ENCODE measurements at places on chromosomes 1 and 21.

DNA sequence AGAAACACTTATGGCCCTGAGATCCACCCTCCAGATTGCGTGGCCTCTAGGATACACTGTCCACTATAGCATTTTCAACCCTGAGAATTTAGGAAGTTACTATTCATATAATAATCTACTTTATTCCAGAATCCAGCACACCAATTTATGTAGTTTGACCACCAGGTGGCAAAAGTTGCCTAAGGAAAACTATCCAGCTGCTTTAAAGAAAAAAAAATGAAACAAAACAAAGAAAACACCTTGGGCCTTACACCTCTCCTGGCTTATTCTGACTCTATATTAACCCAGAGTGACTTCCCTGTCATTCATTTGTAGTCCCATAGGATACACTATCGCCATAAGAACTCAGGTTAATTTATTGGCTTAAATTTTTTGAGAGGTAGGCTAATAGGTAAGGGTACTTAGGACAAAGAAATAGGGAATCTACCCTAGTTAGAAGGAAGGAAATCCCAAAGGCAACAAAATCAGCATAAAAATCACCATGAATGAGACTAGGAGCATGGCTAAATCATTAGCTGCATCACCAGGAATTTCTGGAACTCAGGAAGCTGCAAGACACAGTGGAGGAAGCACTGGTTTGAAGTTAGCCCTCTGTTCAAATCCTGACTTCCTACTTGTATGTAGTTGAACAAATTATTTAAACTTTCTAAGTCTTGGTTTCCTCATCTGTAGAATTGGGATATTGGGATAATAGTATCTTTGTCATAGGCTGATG is 107.5 kb downstream of the SPAG17 start:
- H3K36me3 ChIP-seq, result no peaks in the 10 kb centered on the region
- no peaks in the 10 kb centered on the region for H3K27me3 ChIP-seq
- H3K4me1 ChIP-seq, result peaks cover 10% of the 10 kb centered on the region
- no peak overlapping the region for H3K27ac ChIP-seq
- H3K4me3 ChIP-seq, result no peak overlapping the region

- no peaks in the 10 kb centered on the region for H3K27me3 ChIP-seq
- H3K27ac ChIP-seq, result no peak overlapping the region
- DNase-seq, result no peak
- H3K4me3 ChIP-seq, result no peak overlapping the region
These were observed 111.3 kb downstream of the TGFB2 start for GRCh38 chr1:218456444-218456843.

GRCh38 chr1:95304803-95305202 is 70.8 kb downstream of the RWDD3 start:
- H3K36me3 ChIP-seq, result no peaks in the 10 kb centered on the region
- no peak overlapping the region for H3K27ac ChIP-seq
- peaks cover 8% of the 10 kb centered on the region for H3K4me1 ChIP-seq
- no peak overlapping the region for H3K4me3 ChIP-seq

GRCh38 chr1:48492392-48492791 is 20.4 kb upstream of the SPATA6 start:
- peaks cover 35% of the 10 kb centered on the region for H3K4me1 ChIP-seq
- DNase-seq, result no peak
- H3K36me3 ChIP-seq, result no peaks in the 10 kb centered on the region
- H3K27ac ChIP-seq, result peak overlapping the region; percentile 12

GRCh38 chr1:235697508-235697907 is 47.9 kb upstream of the GNG4 start:
- DNase-seq, result no peak
- no peaks in the 10 kb centered on the region for H3K27me3 ChIP-seq
- H3K36me3 ChIP-seq, result peaks cover 9% of the 10 kb centered on the region
- no peaks in the 10 kb centered on the region for H3K4me1 ChIP-seq
- H3K27ac ChIP-seq, result no peak overlapping the region

DNA sequence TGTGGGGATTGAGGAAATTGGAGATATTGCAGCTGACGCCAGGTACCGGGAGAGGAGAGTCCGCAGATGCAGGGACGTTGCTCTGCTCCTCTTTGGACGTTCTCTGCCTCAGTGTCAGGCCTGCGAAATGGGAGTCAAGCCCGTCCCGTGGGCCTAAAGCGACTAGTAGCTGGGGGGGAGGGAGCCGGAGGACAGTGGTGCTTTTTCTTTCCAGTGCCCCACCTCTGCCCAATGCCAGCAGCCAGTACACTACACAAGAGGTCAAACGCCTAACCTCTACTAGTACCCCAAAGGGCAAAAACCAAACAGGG is 413.6 kb upstream of the ESRRG start:
- DNase-seq, result no peak
- peaks cover 60% of the 10 kb centered on the region for H3K4me1 ChIP-seq
- peak overlapping the region; percentile 76 for H3K4me3 ChIP-seq
- H3K27me3 ChIP-seq, result peaks cover 100% of the 10 kb centered on the region
- H3K36me3 ChIP-seq, result no peaks in the 10 kb centered on the region

DNA sequence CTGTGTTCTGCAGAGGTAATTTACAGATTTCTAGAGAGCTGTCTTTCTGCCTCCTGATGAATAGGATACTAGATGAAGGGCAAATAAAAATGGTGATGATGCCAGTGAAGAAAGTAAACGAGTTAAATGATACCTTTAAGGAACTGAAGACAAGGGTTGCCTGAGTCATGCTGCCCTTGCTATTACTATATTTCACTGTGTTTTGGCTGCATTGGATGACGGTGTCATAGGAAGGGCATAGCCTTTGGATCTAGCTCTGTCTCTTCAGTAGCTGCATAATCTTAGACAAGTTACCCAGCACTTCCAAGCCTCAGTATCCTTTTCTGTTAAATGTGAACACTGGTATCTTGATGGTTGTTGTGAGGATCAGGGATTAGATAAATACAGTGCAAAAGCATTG is 131.5 kb upstream of the FGGY start:
- H3K36me3 ChIP-seq, result no peaks in the 10 kb centered on the region
- DNase-seq, result no peak
- H3K27ac ChIP-seq, result no peak overlapping the region
- H3K4me3 ChIP-seq, result no peak overlapping the region

DNA sequence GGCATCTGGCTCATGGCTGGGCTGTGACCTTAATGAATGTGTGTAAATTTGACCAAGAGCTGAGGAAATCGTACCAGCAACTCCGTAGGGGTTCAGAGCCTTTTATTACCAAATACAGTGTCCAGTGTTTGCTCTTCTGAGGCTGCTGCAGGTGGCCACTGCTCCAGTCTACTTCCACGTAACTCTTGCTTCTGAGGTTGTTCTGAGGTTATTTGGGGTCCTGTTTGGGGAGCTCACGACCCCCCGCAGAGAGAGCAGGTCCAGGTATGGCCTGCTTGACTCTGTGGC is 33.6 kb downstream of the MAN1C1 start:
- no peak for DNase-seq
- no peaks in the 10 kb centered on the region for H3K27me3 ChIP-seq
- peaks cover 41% of the 10 kb centered on the region for H3K4me1 ChIP-seq
- H3K36me3 ChIP-seq, result peaks cover 4% of the 10 kb centered on the region
- H3K27ac ChIP-seq, result no peak overlapping the region
- H3K4me3 ChIP-seq, result no peak overlapping the region

DNA sequence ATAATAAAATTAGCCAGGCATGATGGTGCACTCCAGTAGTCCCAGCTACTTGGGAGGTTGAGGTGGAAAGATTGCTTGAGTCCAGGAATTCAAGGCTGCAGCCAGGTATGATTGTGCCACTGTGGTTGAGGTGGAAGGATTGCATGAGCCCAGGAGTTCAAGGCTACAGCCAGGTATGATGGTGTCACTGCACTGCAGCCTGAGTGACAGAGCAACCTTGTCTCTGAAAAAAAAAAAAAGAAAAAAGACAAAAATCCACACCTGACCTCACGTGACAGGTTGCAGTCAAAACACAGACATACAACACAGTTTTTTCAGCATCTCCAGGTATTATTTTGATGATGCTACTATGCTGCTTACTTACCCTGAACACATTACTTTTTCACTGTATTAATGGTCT is 4.3 kb upstream of the AK2 start:
- no peak overlapping the region for H3K27ac ChIP-seq
- no peaks in the 10 kb centered on the region for H3K27me3 ChIP-seq
- H3K36me3 ChIP-seq, result peaks cover 5% of the 10 kb centered on the region
- H3K4me3 ChIP-seq, result no peak overlapping the region
- peaks cover 10% of the 10 kb centered on the region for H3K4me1 ChIP-seq

GRCh38 chr1:2953688-2954285 is 67.5 kb upstream of the ACTRT2 start:
- H3K36me3 ChIP-seq, result peaks cover 12% of the 10 kb centered on the region
- H3K4me3 ChIP-seq, result no peak overlapping the region
- DNase-seq, result no peak
- H3K27me3 ChIP-seq, result no peaks in the 10 kb centered on the region
- no peak overlapping the region for H3K27ac ChIP-seq

GRCh38 chr21:26522704-26523103 is 50.4 kb downstream of the CYYR1 start:
- no peaks in the 10 kb centered on the region for H3K4me1 ChIP-seq
- H3K27me3 ChIP-seq, result no peaks in the 10 kb centered on the region
- DNase-seq, result no peak
- H3K36me3 ChIP-seq, result peaks cover 30% of the 10 kb centered on the region

GRCh38 chr21:15669247-15669646 is 60.5 kb upstream of the USP25 start:
- H3K36me3 ChIP-seq, result no peaks in the 10 kb centered on the region
- H3K4me3 ChIP-seq, result no peak overlapping the region
- peak overlapping the region; percentile 57 for H3K27ac ChIP-seq
- DNase-seq, result no peak
- H3K4me1 ChIP-seq, result no peaks in the 10 kb centered on the region

DNA sequence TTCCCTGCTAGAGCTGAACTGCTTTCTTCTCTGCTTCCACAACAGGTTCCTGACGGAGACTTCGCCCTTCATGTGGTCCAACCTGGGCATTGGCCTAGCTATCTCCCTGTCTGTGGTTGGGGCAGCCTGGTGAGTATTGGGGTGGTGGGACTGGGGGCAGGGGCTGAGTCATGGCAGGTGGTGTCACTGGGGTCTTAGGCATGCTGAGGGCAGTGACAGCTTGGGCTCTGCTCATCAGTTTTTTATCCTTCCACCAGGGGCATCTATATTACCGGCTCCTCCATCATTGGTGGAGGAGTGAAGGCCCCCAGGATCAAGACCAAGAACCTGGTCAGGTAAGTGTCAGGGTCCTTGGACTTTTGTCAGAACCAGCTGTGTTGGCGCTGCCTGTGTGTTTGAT is 1.3 kb downstream of the ATP6V0B start:
- H3K4me1 ChIP-seq, result peaks cover 57% of the 10 kb centered on the region
- peak overlapping the region; percentile 93 for H3K4me3 ChIP-seq
- no peak for DNase-seq
- peak overlapping the region; percentile 84 for H3K27ac ChIP-seq
- H3K27me3 ChIP-seq, result no peaks in the 10 kb centered on the region
- H3K36me3 ChIP-seq, result peaks cover 14% of the 10 kb centered on the region

DNA sequence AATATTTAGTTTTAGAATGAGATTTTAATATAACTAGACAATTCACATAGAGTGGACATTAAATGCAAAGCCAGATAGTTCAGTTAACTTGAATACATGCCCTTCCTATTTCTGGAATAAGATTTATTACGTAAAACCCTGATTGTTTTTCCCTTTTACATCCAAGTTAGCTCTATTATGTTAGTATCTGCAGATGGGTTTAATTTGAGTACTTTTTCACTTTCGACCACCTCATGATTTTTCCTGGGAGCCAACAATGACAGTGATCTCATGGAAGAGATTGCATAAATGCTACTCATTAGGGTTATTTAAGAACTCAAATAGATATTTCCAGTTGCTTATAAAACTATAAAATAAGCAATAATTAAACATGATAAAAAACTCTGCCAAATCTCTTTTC is 199.4 kb upstream of the PTGFR start:
- no peaks in the 10 kb centered on the region for H3K36me3 ChIP-seq
- H3K27me3 ChIP-seq, result peaks cover 5% of the 10 kb centered on the region
- H3K27ac ChIP-seq, result no peak overlapping the region
- no peaks in the 10 kb centered on the region for H3K4me1 ChIP-seq

DNA sequence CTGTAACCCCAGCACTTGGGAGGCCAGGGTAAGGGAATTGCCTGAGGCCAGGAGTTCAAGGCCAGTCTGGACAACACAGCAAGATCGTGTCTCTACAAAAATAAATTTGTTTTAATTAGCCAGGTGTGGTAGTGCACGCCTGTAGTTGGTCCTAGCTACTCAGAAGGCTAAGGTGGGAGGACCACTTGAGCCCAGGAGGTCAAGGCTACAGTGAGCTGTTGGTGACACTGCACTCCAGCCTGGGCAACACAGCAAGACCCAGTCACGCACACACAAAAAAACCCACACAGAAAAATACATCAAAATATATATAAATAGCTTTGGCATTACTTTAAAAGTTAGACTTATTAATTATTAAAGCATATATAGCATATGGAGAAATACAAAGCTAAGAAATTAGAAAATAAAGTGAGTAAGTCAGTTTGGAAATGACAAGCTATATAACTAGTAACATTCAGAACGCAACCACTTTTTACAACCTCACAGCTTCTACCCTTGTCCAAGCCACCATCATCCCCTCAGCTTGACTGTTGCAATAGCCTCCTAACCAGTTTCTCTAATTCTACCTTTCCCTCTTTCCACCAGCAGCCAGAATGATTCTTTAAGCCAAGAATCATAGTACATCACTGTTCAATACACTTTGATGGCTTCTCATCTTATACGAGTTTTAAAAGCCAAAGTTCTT is 14.5 kb downstream of the PIK3R3 start:
- H3K27me3 ChIP-seq, result no peaks in the 10 kb centered on the region
- peaks cover 12% of the 10 kb centered on the region for H3K4me1 ChIP-seq
- H3K27ac ChIP-seq, result peak overlapping the region; percentile 70
- H3K4me3 ChIP-seq, result no peak overlapping the region

DNA sequence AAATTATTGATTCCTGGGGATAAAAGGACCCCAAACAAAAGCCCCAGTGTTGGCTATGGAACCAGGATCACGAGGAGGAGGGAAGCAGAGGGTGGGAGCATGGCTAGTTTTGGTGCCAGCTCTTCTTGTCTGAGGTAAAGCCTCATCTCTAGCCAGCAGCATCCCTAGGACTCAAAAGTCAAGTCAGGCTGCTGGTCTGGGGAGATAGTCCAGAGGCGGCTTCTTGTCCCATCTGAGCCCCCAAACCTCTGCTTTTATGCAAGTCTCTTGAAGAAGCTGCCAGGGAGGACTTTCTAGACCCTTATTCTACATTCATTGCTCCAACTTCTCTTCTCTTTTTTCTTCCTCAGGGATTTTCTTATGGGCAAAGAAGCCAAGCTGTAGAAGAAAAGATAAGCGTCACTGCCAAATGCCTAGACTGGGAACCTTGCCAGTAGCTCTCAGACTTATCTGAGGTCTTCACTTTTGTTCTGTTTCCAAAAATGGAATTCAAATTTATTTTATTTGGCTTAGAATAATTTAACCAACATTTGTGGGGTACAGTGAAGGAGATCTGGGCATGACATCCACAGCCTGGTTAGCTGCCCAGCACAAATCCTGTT is 6.9 kb upstream of the ANKRD35 start:
- H3K27me3 ChIP-seq, result peaks cover 10% of the 10 kb centered on the region
- no peaks in the 10 kb centered on the region for H3K36me3 ChIP-seq
- H3K27ac ChIP-seq, result peak overlapping the region; percentile 99
- H3K4me3 ChIP-seq, result peak overlapping the region; percentile 39

DNA sequence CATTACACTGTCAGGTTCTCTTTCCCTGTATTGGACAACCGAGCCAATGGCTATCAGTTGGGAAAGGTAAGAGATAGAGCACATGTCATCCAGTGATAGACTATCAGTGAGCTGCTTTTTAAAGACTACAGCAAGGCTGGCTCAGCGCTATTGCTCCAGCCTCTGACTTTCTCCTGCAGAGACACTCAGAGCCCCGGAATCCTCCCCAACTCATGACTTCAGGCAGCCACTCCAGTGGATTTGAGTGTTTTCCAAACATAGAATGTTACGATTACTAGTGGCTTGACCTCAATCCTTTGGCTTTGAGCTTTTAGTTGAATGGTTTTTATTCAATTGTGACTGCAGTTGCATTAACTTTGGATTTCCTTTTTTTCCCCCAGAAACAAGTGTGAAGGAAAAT is 331.9 kb downstream of the DISC1 start:
- no peaks in the 10 kb centered on the region for H3K27me3 ChIP-seq
- H3K27ac ChIP-seq, result no peak overlapping the region
- no peak for DNase-seq
- H3K36me3 ChIP-seq, result peaks cover 14% of the 10 kb centered on the region
- no peak overlapping the region for H3K4me3 ChIP-seq

Measured in neural crest cell (in vitro differentiated cells).